ENCODE measurements at places on chromosomes 13 and 19.

DNA sequence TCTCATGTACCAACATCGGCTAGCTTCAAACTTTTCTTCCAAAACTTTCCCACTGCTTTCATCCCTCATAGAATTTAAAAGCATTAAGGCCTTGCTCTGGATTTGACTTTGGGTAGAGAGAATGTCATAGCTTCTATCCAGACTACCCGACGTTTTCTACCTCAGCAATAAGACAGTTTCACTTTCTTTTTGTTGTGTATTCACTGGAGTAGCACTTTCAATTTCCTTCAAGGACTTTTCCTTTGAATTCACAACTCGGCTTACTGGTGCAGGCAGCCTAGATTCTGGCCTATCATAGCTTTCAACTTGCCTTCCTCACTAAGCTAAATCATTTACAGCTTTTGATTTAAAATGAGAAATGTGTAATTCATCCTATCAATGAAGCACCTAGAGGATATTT, 420.4 kb upstream of the GPC6 start:
- H3K27me3 ChIP-seq = no peaks in the 10 kb centered on the region
- H3K4me3 ChIP-seq = peak overlapping the region; percentile 20
- H3K4me1 ChIP-seq = peaks cover 6% of the 10 kb centered on the region
- no peak for DNase-seq
- H3K36me3 ChIP-seq = no peaks in the 10 kb centered on the region

- H3K27me3 ChIP-seq = no peaks in the 10 kb centered on the region
- DNase-seq = no peak
- no peaks in the 10 kb centered on the region for H3K36me3 ChIP-seq
- H3K4me1 ChIP-seq = no peaks in the 10 kb centered on the region
- H3K4me3 ChIP-seq = no peak overlapping the region
Measured at GRCh38 chr13:113650731-113651148, 7.3 kb downstream of the ATP4B start.

GRCh38 chr13:71368336-71368735, 498.7 kb downstream of the DACH1 start:
- no peaks in the 10 kb centered on the region for H3K36me3 ChIP-seq
- H3K4me1 ChIP-seq = no peaks in the 10 kb centered on the region
- no peak overlapping the region for H3K4me3 ChIP-seq
- no peak overlapping the region for H3K27ac ChIP-seq
- DNase-seq = no peak

- H3K36me3 ChIP-seq = no peaks in the 10 kb centered on the region
- no peaks in the 10 kb centered on the region for H3K27me3 ChIP-seq
- no peaks in the 10 kb centered on the region for H3K4me1 ChIP-seq
- H3K4me3 ChIP-seq = no peak overlapping the region
- no peak overlapping the region for H3K27ac ChIP-seq
Measured at GRCh38 chr13:30529085-30529834, 63.5 kb upstream of the HMGB1 start.
